Amniotic epithelial cell (primary cell): ENCODE measurements at places on chromosomes 7 and 10.

GRCh38 chr7:127821146-127821545 is 169.2 kb downstream of the SND1 start:
- DNase-seq = no peak

GRCh38 chr7:87330942-87331341 is 14.5 kb upstream of the CROT start:
- DNase-seq = no peak

GRCh38 chr10:82925547-82925946 is 1050.6 kb downstream of the NRG3 start:
- peak; percentile 27 for DNase-seq

DNA sequence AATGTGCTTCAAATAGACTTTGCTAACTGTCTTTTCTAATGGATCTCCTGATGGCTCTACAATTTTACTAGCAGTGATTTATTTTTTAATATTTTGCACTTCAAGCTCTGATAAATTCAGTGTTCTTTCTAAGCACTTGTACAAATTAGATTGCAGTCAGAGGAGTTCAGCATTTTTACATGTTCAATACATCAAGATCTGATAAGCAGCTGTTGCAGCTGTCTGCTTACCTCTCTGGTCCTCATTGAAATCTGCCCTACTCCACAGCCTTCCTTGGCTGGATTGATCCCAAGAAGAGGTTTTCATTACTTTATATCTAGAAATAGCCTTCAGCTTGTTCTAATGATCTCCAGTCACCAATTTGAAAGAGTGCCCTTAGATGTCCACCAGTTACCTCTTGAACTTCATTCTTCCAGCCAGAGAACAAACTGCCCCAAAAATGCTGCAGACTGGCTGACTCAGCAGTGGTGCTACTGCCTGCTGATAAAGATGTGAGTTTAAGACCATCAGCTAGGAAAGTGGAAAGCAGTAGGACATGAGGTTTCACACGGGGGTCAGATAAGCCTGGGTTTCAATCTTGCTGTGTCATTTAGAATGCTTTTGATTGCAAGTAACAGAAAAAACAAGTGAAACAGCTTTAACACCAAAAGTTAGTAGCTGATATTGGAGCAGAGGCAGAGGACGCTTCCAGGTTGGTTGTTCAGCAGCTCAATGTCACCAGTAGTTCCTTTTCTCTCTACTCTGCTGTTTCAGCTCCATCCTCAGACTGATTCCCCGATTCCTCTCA is 350.9 kb upstream of the NPVF start:
- DNase-seq = no peak

GRCh38 chr10:49382826-49383225 is 13.1 kb downstream of the DRGX start:
- DNase-seq = no peak

DNA sequence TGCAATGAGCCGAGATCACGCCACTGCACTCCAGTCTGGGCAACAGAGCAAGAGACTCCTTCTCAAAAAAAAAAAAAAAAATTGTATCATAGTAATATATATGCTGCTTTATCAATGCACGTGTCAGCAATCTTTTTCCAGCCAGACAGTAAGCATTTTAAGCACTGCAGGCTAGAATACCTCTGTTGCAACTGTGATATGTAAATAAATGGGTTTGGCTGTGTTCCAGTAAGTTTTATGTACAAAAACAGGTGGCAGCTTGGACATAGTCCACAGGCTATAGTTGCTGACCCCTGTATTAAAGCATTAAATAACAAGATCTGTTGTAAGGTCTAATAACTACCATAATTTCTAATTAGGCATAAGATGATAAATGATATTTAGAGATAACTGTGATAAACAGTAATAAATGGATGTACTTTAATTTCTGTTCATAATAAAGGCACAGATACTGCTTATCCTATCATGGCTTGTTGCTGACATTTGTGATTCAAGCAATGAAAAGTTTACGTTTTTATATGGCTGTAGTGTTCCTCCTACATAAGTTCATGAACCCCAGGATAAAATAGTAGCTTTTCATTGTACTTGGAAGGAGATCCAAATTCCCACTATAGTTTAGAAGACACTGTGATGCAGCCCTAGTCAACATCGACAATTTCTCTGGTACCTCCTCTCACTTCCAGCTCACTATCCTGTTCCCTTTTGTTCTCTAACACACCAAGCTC is 161.4 kb downstream of the ELMO1 start:
- no peak for DNase-seq

- no peak for DNase-seq
Measured at GRCh38 chr10:19385846-19386450, 337.3 kb downstream of the MALRD1 start.

- DNase-seq = no peak
Measured at GRCh38 chr7:7498856-7499255, 36.8 kb downstream of the COL28A1 start.

- peak; percentile 30 for DNase-seq
Measured at GRCh38 chr10:108556186-108556585, 1367.1 kb downstream of the XPNPEP1 start.

DNA sequence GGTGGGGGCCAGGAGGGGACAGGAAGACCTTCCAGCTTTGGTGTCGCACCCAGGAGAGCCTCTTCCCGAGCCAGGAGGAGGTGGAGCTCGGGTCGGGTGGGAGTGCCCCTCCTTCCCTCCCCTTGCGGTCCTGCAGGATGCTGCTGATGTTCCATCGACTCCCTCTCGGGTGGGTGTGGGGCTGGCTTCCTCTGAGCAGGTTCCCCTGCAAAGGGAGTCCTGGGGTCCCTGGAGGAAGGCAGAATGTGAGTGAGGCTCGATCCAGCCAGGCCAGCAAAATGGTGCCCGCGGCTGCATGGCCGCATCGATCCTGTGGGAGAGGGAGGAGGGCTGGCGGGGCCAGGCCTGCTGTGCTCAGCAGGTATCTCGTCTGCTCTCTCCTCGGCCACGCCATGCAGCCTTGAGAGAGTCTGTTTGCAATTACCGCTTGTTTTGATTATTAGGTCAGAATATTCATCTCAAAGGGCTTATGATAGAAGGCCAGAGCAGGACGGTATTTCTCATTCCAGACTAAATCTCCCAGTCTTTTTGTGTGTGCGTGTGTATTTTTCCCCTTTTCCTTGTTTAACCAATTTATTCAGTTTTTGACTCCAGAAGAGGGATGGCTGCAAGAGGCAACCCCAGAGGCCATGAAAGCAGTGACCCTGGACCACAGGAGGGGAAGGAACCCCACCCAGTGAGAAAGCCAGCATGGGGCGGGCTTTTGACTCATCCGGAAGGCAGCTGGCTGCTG is 137.3 kb upstream of the ZMIZ1 start:
- peak; percentile 91 for DNase-seq

GRCh38 chr7:105805447-105806019 is 70.9 kb downstream of the ATXN7L1 start:
- no peak for DNase-seq

DNA sequence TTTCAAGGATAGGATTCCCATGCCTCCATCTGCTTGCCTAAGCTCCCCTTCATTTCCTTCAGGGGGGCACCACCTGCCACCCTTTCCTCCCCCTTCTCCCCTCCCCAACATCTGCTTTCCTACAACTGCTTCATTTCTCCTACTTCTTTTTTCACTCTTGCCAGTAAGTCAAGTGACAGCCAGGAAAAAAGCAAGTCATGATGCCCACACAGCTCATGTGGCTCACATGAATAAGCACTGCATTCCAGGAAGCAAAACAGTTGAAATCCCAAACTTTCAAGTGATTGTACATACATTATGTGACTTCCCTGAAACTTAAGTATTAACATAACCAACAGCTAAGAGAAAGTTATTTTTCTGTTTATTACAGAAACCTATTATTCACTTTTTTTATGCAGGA is 78.6 kb downstream of the TNS3 start:
- peak; percentile 53 for DNase-seq

GRCh38 chr7:158439035-158439434 is 148.6 kb downstream of the PTPRN2 start:
- DNase-seq = no peak

DNA sequence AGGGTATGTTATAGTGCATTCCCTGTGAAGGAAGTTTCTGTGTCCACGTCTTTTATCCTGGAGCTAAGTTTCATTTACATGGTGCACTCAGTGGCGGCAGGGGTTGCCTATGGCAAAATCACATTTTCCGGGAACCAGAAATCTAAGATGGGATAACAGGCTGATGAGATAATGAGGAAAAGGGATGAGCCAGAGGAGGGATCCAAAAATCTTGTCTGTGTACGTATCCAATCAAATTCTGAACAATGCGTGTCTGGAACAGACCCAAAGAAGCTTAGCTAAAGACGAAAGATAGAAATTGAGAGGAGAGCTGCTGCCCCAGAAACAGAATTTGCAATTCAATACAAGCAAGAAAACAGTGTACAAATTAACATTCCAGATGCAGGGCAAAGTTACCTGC is 16.1 kb downstream of the LANCL2 start:
- no peak for DNase-seq

DNA sequence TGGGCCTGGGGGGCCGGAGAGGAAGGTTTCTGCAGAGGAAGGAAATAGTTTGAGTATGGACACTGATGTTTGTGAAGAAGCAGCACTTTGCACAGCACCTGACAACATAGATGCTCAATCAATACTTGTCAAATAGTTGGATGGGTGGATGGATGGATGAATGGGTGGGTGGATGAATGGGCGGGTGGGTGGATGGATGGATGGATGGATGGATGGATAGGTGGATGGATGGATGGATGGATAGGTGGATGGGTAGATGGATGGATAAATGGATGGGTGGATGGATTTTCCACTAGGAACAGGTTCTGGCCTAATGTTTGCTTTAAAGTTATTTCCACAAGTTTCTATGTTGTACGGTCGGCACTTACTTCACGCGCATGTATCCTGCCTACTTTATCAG is 45.3 kb downstream of the COL17A1 start:
- no peak for DNase-seq

- no peak for DNase-seq
Measured at GRCh38 chr7:82156168-82156567, 287.4 kb downstream of the CACNA2D1 start.

- DNase-seq = no peak
Measured at GRCh38 chr10:69826789-69827554, 25.3 kb downstream of the COL13A1 start.

DNA sequence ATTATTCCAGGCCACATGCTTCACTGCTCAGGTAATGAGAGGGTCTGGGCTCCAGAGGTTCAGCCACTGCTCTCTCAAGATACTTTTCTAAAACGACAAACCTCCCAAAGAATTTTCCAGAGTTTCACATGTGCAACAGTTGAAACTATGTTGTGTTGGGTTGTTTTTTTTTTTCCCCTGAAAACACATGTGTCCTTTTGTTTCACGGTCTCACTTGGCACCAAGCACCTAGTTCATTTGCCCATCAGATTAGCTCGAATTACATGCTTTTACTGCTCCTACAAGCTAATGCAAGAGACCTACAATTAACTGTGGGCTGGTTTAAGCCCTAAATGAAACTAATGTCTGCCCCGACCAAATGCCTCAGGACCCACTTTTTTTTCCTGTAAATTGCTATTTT is 313.3 kb downstream of the FGFR2 start:
- DNase-seq = no peak

GRCh38 chr10:80485946-80486764 is 32.0 kb downstream of the TSPAN14 start:
- DNase-seq = no peak

GRCh38 chr7:132311733-132312132 is 264.5 kb downstream of the PLXNA4 start:
- no peak for DNase-seq

GRCh38 chr7:80510021-80510420 is 1.8 kb downstream of the GNAT3 start:
- no peak for DNase-seq

- no peak for DNase-seq
Measured at GRCh38 chr7:2884161-2884560, 40.1 kb upstream of the GNA12 start.

GRCh38 chr7:132400561-132401142 is 175.6 kb downstream of the PLXNA4 start:
- DNase-seq = no peak

- DNase-seq = no peak
Measured at GRCh38 chr7:157306846-157307838, 29.7 kb upstream of the DNAJB6 start.

DNA sequence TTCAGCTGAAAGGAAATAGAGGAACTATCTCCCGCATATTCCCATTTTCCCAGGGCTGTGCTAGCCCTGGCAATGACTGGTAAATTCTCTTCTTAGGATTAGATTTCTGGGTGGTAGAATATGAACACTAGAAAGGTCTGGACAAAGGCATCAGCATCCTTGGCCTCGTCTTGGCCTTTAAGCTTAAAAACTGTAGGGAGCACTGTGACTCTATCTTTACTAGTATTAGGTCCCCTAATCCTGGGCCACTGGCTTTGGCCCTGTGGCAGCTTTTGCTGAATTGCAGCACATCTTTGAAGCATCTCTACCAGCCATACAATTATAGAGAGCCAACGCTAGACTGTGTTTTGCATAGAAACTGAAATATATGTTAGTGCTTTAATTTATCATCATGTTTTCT is 41.5 kb upstream of the EBLN1 start:
- DNase-seq = peak; percentile 18

DNA sequence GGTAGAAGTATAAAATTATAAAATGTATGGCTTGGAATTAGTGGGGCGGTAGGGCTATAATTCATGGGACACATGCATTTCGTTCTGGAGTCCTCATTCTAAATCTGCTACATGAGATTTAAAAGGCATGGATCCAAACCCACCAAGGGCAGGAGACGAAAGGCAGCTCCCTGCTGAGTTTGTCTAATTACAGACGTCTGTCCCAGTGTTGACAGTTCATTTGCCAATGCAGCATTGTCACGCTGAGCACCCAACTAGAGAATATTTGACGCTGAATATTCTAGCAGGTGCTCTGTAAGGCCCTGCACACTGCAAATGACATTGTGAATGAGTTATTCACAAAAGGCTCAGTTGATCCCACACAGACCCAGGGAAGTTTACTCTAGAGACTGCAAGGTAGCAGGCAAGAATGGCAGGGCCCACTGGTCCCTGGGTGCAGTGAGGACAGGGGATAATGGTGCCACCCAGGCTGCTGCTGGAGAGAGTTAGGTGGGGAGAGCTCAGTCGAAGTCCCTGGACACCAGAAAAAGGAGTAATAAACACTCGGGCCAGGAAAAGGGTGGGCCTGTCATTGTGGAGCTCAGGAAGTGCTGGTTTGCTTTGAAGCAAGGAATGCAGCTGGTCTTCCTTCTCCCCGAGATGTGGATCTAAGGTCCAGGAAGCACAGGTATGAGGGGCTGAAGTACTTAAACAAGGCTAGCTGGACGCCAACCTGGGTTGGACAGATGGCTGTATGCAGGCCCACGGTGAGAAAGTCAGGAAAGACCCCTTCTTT is 75.0 kb upstream of the JCAD start:
- DNase-seq = no peak

- DNase-seq = no peak
Measured at GRCh38 chr7:101736084-101736483, 81.3 kb upstream of the CUX1 start.
